ENCODE measurements at places on chromosomes 5 and 9.
A peak's percentile ranks its signal among the peaks of the same experiment; 100 is the strongest.

GRCh38 chr5:112161392-112161748 lies 257.7 kb downstream of the EPB41L4A start:
- no peak for DNase-seq

- no peak for DNase-seq
Measured at GRCh38 chr5:53940921-53941320, 369.5 kb downstream of the ARL15 start.

- no peak for DNase-seq
Measured at GRCh38 chr5:42875211-42875610, 63.5 kb upstream of the SELENOP start.

GRCh38 chr5:14438195-14438606 lies 143.4 kb upstream of the OTULINL start:
- no peak for DNase-seq

GRCh38 chr5:54825005-54825404 lies 160.4 kb downstream of the ESM1 start:
- DNase-seq = no peak

- no peak for DNase-seq
Measured at GRCh38 chr5:58037899-58038298, 422.0 kb downstream of the PLK2 start.

DNA sequence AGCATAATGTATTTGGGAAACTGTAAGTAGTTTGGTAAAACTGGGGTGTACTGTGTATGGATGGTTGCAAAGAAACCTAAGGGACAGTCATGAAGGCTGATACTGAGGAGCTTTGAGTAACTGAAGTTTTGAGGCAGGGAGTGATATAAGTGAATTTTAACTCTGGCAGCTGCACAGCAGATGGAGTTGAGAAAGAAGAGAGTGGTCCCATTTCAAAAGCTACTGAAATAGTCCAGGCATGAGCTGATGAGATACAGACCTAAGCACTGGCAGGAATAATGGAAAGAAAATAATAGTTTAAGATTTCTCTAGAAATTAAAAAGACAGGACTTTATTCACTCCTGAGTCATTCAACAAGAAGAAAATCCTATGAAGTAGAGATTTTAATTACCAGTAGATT lies 232.0 kb downstream of the CHSY3 start:
- no peak for DNase-seq

GRCh38 chr9:6113819-6114218 lies 98.4 kb upstream of the RANBP6 start:
- peak; percentile 61 for DNase-seq

DNA sequence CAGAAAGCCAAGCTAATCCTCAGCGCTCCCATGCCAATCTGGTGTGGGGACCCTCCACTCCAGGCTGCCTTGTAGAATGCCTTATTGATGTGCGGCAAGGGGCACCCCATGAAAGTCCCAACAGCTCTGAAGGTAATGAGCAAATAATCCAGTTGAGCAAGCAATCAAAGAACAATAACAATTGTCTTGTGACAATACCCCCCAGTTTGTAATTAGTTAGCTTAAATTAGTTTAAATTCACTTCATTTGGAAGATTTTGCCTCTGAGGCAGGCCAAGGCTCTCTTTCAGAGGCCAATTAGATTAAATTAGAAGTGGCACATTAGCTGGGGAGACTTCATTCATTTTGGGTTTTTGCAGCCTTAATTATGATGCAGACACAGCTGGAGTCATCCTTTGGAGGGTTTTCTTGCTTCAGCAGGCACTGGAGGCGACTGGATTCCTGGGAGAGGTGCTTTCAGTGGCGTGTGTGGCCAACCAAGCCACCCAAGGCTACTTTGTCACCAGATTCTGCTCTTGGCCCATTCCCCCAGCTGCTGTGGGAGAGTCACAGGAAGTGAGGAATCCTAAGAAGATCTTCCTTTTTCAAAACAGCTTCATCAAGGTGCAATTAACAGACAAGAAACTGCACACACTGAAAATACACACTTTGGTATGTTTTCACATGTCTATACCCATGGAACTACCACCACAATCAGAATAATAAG lies 17.9 kb upstream of the FBP1 start:
- no peak for DNase-seq

GRCh38 chr5:118857700-118858099 lies 130.6 kb downstream of the DTWD2 start:
- no peak for DNase-seq

Data from trophoblast cell (in vitro differentiated cells and primary cell).